ENCODE measurements at places on chromosomes 7 and 10. TPM values are rescaled to one million over a fixed set of nuclear protein-coding genes. Genes with fewer than 3 reads are reported as not detected.
A peak's percentile ranks its signal among the peaks of the same experiment; 100 is the strongest.

The BTBD16 gene
- not detected for total RNA-seq

DNA sequence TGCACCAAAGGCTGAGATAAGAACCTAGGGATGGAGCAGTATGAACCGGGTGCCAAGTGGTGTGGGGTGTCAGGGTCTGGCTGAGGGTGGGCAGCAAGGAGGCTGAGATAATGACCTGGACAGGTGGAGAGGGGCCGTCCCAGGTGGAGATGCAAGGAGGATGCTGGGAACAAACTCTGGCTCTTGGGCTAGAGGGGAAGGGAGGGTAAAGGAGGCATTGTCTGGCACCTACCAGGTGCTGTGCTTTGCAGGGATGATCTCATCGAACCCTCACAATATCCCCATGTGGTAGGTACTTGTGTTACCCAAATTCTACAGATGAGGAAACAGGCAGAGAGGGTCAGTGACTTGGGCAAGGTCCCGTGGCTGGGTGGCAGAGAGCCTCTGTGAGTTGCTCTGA, 19.9 kb upstream of the HOXA13 start:
- DNase-seq, result no peak

The MRPS17 gene
- 36.2 TPM for total RNA-seq

GRCh38 chr10:75610183-75610582, 178.8 kb downstream of the LRMDA start:
- no peak for DNase-seq

The C10orf67 gene
- not detected for total RNA-seq

DNA sequence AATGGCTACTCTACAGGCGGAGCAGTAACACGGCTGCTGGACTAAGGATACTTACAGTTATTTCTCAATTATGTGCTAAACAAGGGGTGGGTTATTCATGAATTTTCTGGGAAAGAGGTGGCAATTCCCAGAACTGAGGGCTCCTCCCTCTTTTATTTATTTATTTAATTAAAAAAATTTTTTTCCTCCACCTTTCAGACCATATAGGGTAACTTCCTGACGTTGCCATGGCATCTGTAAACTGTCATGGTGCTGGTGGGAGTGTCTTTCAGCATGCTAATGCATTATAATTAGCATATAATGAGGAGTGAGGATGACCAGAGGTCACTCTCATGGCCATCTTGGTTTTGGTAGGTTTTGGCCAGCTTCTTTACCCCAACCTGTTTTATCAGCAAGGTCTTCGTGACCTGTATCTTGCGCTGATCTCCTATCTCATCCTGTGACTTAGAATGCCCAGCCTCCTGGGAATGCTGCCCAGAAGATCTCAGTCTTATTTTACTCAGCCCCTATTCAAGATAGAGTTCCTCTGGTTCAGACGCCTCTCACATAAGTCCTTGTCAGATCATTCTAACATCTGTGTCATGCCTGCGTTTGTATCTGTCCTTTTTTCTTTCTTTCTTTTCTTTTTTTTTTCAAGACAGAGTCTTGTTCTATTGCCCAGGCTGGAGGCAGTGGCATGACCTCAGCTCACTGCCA, 15.9 kb upstream of the STOX1 start:
- DNase-seq, result no peak

DNA sequence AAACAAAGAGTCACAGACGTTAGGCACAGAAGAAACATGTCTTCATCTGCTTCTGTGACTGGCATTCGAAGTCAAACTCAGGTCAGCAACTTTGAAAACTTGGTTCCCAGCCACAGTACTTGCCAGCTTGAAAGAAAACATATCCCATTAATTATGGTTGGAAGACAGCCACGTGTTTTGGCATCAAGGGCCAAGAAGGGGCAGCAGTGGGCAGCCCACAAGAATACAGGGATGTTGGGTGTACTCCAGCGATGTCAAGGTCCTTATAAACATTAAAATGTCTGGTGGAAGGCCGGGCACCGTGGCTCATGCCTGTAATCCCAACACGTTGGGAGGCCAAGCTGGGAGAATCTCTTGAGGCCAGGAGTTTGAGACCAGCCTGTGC, 29.5 kb downstream of the JCAD start:
- peak; percentile 13 for DNase-seq

- no peak for DNase-seq
Measured at GRCh38 chr7:99407872-99408378, 472 bp downstream of the PDAP1 start.

DNA sequence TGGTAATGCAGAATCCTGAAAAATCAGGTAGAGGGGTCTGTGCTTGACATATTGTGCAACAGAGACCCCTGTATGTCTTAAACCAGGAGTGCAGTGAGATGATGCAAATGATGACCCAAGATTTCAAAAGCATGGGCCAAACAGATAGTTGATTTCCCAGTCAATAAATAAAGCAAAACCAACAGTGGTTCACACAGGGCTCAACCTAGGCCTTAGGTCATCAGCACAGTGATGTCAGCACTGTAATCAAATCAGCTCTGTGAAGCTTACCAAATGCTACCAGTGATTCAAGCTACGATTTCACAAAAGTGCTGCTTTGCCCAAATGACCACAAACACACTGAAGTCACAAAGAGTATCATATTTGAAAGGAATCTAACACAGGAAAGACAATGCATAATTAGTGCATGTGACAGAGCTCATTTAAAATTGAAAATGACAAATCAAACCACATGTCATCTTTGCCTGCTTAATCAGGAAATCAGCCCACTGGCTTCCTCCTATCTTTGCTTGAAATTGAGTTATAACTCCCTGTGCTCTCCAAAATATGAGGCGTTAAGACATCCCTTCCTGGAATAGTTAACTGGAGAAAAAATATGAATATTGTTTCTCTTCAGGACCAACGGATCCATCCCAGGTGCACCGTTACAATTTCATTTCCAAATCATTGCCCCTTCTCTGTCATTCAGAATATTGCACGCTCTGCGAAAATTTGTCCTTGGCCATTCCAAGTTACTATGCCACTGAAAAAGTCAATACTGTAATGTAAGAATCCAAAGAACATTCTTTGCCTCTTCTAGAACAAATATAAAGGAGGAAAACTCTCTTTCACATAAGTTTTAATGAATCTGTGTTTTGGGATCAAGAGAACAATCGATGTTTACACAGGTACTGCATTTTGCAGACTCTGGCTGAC, 41.9 kb upstream of the ASL start:
- no peak for DNase-seq

The STEAP4 gene
- 0.02 TPM for total RNA-seq

GRCh38 chr7:142771353-142771723, 568 bp downstream of the PRSS2 start:
- no peak for DNase-seq

The FZD8 gene
- total RNA-seq, result 1.6 TPM

GRCh38 chr10:125684581-125684980, 1.6 kb upstream of the TEX36 start:
- DNase-seq, result no peak

- DNase-seq, result no peak
Measured at GRCh38 chr7:156621652-156622051, 18.9 kb upstream of the RNF32 start.

GRCh38 chr7:24936121-24936824, 43.7 kb downstream of the OSBPL3 start:
- DNase-seq, result no peak

- no peak for DNase-seq
Measured at GRCh38 chr10:17426263-17426750, 28.1 kb downstream of the ST8SIA6 start.

GRCh38 chr10:60827791-60828488, 49.7 kb downstream of the CDK1 start:
- peak; percentile 51 for DNase-seq
